Effector memory CD4-positive, alpha-beta T cell (primary cell): ENCODE measurements at places on chromosomes 6 and 20.

GRCh38 chr6:100549406-100550167 lies 84.9 kb upstream of the SIM1 start:
- no peak for DNase-seq

DNA sequence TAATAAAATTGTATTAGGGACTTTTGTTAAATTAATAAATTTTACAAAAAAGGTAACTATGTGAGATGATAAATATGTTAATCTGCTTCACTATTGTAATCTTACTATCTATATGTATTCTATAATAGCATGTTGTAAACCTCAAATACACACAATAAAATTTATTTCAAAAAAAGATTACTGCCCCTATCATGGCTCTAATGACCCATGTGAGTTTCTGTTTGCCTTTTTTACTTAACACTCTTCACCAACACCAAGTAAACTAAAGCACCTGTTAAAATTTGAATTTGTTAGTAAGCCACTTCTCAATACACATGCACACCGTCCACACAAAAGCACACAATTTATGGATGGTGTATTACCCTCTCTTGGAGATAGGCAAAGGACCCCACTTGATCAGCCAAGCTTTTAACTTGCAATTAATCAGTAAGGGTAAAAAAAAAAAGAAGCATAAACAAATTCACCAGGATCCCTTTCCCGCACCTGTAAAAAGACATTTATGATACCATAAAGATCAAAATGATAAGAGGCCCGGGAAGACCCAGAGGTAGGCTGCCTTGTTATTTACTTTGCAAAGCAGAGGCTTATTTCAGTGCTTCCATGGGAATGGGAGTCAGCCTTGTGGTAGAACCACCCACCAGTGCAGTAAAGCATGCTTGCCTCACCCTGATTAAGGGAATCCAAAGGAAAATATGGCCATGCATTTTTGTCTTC lies 28.6 kb upstream of the PKHD1 start:
- DNase-seq: no peak

- no peak for DNase-seq
Measured at GRCh38 chr6:45265246-45265645, 62.9 kb upstream of the RUNX2 start.

DNA sequence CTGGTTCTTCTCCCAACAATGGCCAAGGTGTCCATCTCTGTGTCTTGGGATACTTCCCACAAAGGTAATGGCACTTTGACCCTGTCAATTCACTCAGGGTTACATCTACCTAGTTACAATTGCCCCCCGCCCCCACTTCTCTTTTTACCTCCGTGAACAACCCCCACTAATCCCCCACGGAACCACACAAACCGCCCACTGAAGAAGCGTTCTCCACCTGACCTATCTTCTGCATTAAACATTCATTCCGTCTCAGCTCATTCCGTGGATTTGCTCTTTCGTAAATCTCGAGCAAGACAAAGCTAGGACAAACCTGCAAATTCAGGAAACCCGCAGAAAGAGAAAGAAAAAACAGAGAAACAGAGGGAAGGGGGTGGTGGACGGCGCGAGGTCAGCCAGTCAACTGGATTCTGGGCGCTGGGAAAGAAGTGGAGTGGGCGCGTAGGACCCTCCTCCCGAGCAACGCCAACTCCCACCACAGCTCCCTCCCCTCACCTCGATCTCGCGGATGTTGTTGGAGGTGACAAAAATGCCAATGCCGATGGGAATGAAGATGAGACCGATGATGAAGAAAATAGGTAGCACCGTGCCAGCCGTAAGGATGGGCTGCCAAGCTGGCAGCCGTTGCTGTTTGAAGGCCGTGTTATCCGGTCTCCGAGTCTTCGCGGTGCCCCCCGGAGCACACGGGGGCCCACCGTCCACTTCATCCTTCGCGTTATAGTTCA lies 523 bp downstream of the TMEM30A start:
- DNase-seq: no peak

DNA sequence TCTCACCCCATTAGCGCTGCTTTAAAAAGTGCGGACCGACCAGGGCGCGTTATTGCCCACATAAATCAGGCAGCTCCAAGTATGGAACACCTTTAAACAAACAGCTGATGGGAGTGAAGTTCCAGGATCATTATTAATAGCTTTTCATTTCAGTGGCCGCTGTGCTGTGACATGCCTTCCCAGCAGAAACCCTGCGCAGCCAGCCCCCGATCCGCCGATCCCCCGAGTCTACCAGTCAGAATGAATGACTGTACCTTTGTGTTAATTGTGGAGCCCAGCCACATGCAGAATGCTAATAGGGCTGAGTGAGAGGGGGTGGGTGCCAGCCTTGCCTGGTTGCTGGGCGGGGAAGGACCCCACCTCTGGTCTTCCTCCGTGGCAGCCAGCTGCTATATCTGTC lies 21.9 kb downstream of the CDH22 start:
- DNase-seq: no peak

DNA sequence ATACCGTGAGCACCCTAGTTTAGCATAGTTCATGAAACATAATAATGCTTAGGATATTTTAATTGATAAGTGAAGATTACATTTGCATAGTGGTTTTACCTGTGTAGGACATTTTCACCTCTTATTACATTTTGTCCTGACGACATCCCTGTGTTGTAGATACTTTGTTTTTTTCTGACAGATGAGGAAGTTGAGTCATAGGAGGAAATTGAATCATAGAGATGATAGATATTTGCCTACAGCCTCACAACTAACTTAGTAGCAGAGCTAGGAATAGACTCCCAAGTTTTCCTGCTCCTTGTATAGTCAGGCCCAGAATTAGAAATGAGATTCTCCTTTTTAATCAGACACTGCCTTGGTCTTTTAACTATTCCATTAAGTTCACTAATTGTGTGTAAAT lies 100.5 kb upstream of the SUPT3H start:
- DNase-seq: no peak

- DNase-seq: no peak
Measured at GRCh38 chr6:113668641-113669408, 188.3 kb upstream of the MARCKS start.

DNA sequence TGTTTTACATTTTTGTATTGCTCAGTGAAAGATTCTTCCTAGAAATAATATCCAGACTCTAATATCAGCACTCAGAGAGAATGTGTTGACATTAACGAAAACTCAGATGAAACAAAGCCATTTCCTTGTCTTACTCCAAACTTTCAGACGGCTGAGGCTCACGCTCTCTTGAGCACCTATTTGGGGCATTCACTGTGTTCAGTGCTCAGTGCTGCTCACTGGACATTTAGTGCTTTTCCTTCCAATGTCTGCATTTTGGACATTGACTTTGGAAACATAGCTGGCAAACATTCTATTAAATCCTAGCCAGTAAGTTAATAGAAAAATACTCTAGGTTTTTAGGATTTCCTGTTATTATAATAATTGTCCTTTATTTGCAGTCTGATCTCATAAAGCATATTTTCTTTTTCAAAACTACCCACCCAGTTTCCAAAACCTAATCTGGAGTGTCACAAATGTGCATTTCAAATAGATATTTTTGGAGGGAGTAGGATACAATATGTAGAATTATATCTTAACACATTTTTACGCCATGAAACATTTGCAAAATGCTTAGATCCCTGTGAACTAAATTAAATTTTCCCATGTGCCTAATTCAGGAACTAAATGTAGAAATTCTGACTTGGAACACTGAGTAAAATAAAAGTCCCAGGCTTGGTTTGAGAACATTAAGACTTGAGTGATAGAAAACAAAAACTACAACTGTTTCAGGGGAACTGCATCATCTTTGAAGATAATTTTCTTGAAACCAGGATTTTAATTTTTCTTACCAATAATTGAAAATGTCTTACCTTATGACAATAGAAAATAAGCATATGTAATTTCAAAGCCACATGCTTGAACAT lies 91.7 kb upstream of the B3GAT2 start:
- DNase-seq: no peak

DNA sequence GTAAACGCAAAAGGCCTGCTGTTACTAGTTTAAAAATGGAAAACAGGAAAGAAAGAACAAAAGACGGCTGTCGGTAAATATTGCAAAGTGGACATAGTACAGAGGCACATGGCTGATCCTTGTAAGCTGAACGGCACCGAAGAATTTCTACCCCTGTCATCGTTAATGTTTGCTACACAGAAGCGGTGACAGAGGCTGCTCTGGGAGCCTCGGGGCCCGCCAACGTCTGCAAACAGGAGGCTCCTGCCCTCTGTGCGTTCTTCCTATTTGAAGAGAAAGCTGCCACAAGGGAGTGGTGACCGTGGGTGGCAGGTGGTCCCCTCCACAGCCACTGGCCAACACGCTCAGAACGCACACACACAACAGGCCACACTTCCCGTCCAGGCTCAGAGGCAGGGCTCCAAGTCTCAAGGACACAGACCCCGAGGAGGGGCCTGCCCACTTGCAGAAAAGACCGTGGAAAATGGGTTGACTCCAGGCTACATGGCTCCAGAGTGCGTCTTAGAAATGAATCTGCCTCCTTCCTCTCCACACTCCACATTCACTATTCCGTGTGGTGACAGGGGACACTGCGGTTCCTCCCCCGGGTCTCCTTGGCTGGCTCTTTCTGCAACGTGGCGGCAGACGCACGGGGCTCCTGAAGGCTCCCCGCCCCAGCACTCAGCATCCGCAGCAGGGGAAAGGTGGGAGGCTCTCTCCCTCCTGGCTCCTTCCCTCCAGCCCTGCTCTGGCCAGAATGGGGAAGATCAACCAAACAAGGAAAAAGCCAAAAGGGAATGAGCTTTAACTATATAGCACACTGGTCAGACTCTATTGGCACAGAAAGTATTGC lies 64.5 kb downstream of the GMPR start:
- no peak for DNase-seq

DNA sequence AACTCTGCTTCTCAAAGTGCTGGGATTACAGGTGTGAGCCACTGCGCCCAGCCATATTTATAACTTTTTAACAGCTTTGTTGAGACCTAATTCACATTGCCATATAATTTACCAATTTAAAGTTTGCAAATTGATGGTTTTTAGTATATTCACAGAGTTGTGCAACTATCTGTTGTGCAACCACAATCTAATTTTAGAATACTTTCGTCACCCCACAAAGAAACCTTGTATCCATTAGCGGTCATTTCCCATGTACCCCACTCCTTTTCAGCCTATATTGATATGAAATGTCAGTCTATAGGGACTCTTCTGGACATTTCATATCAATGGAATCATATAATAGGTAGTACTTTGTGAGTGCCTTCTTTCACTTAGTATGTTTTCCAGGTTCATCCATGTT lies 55.8 kb downstream of the FOXO3 start:
- no peak for DNase-seq

GRCh38 chr6:5199702-5200101 lies 61.0 kb downstream of the LYRM4 start:
- no peak for DNase-seq

- DNase-seq: no peak
Measured at GRCh38 chr20:16641511-16642023, 68.3 kb upstream of the KIF16B start.

- no peak for DNase-seq
Measured at GRCh38 chr6:40512340-40512739, 74.8 kb downstream of the LRFN2 start.

- DNase-seq: no peak
Measured at GRCh38 chr6:136125585-136125984, 124.5 kb downstream of the MTFR2 start.

DNA sequence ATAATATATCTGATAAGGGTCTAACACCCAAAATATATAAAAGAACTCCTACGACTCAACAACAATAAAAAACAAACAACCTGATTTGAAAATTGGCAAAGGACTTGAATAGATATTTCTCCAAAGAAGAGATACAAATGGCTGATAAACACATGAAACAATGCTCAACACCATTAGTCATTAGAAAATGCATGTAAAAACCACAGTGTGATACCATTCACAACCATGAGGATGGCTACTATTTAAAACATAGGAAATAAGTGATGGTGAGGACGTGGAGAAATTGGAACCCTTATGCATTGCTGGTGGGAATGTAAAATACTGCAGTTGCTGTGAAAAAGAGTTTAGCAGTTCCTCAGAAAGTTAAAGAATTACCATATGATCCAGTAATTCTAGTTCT lies 41.4 kb downstream of the PTGIS start:
- DNase-seq: no peak

- no peak for DNase-seq
Measured at GRCh38 chr6:67331304-67331703, 1303.8 kb upstream of the ADGRB3 start.

DNA sequence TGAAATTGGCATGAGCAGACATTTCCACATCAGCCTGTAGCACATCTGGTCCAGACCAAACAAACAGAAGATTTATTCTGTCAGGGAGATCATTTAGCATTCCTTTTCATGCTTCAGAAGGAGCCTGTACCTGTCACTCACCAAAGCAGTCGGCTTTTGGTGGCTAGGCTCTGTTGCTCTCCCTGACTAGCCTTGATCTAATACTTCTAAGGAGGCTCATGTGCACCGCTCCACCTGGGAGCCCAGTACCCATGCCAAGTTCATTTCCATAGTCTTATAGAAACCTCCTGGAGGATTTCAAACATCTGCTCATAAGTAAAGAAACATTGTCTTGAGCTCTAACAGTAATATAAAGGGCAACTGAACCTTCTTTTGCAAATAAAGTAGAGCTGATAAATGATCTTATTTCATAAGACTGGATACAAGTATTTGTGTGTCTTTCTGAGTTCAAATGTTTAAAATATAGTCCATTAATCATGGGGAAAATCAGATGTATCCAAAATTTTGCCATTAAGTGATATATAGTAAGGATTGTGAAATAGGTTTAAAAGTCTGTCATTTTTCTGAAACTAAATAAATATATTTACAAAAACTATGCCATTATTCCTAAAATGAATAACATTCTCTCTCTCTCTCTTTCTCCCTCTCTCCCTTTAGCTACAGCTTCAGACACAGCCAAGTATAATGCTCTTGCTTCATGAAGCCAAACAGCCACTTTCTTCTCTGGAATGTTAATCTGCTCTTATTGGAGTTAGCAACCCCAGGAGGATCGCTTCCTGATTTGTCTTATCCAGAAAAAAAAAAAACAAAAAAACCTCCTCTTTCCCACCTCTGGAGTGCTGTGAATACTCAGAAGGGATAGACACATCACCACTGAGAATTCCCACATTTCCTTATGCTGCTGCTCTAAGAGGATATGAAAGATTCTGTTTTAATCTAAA lies 192.7 kb upstream of the TFAP2D start:
- DNase-seq: no peak

- DNase-seq: no peak
Measured at GRCh38 chr20:38986663-38987062, 24.5 kb downstream of the DHX35 start.

- no peak for DNase-seq
Measured at GRCh38 chr20:44720621-44720996, 5.4 kb downstream of the CCN5 start.

DNA sequence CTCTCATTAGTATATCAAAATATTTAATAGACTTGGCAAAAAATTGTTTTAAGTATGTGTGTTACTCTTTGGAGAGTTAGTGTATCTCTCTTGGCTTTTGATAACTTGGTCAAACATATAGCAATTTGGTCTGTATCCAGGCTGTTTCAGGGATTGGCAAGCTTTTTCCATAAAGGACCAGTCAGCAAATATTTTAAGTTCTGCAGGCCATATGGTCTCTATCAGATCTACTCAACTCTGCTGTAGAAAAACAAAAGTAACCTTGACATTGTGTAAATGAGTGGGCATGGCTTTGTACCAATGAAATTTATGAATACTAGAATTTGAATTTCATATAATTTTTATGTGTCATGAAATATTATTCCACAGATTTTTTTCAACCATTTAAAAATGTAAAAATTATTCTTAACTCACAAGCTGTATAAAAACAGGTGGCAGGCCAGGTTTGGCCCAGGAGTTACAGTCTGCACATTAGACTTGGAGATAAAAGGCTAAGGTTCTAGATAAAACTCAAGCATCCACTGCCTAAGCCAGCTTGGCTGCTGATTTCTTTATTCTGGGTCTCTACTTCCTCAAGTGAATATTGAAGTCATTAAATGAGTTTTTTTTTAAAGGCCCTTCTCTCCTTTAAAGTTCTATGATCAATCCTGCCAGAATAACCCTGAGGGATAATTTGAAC lies 13.7 kb downstream of the GSTA4 start:
- DNase-seq: no peak
